ENCODE measurements at places on chromosomes 12 and 14.
A peak's percentile ranks its signal among the peaks of the same experiment; 100 is the strongest.

- no peak for DNase-seq
These were observed 124.0 kb downstream of the PDE3A start for GRCh38 chr12:20492251-20492760.

DNA sequence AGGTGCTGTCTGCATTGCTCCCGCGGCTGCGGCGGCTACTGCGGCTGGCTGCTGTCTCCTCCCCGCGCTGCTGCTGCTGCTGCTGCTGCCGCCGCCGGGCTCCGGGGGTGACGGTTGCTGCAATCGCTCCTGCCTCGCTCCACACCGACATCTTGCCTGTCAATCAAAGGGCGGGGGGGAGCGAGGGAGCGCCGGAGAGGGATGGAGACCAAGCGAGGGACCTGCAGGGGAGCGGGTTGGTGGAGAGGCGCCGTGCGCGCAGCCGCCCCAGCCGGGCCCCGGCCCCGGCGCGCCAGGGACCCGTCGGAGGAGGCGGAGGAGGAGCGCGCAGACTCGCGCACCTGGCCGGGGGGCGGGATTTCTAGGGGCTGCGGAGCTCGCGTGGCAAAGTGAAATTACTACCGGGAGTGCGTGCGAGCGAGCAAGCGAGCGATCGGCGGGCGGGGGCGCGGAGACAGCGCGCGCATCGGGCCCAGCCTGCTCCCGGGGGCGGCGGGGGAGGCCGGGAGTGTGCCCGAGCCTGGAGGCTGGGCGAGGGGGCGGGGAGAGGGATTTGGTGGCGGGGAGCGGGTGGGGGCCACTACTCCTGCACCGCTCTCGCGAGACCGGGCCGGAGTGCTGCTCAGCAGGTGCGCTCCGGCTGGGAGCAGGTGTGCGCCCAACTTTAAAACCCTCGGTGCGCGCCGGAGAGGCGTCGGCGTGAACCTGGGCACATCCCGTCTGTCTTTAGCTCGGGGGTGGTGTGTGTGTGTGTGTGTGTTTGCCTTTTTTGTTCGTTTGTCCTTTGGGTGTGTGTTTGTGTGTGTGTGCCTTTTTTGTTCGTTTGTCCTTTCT lies at the start of gene KSR2:
TSS of gene KSR2 (minus strand) at position 165 of the 834 bp plus-strand sequence. CDS start 735 bp downstream, outside the sequence.
- DNase-seq: peak; percentile 24

DNA sequence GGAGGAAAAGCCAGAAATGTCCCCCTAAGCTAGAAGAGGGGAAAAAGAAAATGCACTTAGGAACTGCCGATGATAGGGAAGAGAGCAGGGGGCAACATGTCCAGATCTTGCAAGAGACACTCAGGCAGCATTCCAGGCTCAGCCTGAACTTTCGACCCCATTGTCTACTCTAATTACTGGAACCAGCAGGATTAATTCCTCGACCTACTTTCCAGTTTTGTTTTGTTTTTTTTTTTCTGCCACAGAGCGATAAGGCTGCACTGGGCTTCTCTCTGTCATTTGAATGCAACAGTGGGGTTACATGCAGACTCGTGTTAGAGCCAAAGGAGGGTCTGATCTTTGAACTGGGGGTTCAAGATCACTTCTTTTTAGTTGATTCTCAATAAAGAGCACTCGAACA lies 68.7 kb upstream of the MED13L start:
- DNase-seq: no peak

DNA sequence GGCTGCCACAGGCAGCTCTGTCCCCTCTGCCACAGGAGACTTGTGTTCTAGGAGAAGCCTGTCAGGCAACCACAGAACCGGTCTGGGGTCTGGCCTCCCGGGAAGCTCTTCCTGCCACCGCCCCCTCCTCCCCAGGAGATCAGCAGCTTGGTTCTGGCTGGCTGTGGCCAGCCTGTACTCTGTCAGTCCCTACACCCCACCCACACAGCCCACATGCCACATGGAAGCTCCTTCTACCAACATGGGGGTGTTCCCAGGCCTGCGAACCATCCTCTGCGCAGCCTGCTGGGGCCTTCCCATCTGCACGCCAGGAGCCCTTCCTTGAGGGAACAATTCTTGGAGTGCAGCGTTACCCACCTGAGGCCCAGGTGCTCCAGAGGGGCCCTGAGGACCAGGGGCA lies 16.8 kb downstream of the TMEM106C start:
- DNase-seq: no peak

- peak; percentile 11 for DNase-seq
These were observed 4.4 kb downstream of the TMEM179 start for GRCh38 chr14:104600141-104600643.

DNA sequence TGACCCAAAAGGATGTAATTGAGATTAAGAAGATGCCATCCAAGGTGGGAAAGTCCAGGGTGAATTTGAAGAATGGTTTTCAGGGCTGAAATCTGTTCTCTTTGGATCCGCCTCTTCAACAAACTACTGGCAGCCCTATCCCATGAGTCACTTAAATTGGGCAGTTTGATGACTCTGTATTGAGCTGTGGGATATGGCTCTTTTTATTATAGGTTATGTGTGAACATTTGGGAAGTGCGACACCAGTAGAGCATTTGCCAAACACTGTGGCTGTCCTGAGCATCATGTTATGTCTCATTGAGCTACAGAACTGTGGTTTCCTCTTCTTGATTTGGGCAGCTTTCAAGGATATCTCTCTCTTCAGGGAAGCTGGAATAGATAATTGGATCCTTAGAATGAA lies 22.3 kb downstream of the IFT43 start:
- no peak for DNase-seq

DNA sequence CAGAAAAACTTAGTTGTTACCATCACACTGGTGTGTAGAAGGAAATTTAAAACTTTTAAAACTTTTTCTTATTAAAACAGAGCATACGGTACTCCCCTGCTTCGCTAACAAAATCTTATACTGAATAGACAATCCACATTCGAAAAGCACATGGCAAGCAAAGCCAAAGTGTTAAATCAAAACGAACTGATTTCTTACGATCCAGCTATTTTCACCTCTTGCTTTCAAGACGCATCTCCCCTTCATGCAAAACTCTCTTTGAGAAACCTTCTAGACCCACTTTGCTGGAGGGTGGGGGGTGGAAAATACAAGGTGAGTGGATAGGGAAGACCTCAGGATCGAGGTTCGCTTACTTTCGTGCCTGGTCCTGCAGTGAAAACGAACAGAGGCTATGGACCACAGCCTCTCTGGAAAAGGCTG lies 328 bp downstream of the INTS13 start:
- no peak for DNase-seq

DNA sequence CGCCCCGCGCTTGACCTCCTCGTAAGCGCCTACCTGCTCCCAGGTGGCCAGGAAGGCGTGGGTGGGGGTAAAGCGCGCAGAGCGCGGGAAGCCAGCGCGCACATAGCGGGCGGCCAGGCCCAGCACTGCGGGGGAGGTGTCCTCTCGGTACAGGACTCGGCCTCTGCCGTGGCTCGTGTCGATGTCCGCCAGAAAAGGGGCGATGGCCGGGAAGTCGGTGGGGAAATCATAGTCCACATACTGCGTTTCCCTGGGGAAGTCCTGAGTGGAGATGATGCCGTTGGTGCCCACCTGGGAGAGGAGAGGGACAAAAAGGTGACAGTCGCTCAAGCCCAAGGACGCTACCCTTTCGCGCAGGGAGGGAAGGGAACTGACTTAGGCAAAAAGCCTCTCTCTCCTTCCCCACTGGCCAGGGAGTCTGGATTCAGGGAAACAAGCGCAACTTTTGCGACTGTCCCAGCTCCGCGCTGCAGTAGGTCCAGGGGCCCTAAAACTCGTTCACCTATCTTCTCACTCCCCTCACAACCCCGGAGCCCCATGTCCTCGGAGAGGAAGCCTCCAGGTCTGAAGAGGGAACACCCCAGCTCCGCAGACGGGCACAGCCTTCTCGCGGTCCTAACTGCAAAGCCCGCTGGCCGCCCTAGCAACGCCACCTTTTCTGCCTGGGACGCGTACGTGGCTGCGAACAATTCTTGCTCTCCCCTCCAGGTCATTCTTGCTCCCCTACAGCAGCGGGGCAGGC lies 815 bp downstream of the NID2 start:
- DNase-seq: no peak

GRCh38 chr12:13000616-13000924 lies 505 bp upstream of the HEBP1 start:
- no peak for DNase-seq

- no peak for DNase-seq
These were observed 101.0 kb downstream of the NUAK1 start for GRCh38 chr12:106037524-106038298.

DNA sequence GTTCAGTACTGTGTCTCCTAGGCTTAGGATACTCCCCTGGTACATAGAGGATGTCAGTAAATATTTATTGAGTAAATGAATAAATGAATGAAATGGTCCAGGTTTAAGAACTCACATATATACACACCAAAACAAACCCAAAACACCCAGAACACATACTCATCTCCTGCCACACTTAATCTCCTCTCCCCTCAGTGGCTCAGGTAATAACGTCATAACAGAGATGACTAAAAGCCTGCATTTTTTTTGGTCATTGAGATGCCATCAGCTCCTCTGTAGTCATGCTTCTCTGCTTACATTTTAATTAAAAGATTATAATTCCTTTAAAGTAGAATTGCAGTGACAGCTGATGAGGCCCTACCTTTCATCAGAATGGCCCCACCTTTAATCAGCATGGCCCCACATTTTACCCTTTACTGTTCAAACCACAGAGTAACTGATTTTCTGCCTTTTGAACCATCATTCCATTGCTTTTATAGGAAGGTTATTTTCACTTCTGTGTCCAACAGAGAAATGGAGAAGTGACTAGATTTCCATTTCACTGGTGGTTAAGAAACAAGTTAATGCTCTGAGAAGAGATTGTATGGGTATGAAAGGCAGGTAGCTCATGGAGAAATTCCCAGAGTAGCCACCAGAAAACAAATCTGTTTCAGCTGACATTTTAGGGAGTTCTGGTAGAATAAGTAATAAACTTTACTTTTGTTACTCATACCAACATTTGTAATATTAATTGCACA lies 193.4 kb upstream of the ATP2B1 start:
- no peak for DNase-seq

GRCh38 chr12:111529424-111530368 lies 69.4 kb downstream of the ATXN2 start:
- peak; percentile 64 for DNase-seq

- no peak for DNase-seq
These were observed 14.4 kb downstream of the ASCL4 start for GRCh38 chr12:107788690-107789458.

- DNase-seq: no peak
These were observed 429.3 kb upstream of the SOX5 start for GRCh38 chr12:24378548-24379407.

DNA sequence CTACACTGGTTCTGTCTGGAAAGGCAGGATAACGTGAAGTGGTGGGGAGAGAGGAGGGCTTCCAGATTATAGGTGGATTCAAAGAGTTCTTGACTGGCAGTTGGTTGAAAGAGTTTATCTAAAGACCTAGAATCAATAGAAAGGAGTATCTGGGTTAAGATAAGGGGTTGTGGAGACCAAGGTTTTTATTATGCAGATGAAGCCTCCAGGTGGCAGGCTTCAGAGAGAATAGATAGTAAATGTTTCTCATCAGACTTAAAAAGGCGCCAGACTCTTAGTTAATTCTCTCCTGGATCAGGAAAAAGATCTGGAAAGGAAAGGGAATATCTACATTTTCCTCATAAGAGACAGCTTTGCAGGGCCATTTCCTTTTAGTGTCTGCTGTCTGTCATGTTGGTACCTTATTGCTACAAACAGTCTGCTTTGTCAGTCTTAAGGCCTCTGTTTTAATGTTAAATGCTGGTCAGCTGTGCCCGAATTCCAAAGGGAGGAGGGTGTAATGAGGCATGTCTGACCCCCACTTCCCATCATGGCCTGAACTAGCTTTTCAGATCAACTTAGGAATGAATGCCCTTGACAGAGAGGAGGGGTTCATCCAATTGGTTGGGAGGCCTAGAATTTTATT lies 401.3 kb downstream of the FUT8 start:
- no peak for DNase-seq

DNA sequence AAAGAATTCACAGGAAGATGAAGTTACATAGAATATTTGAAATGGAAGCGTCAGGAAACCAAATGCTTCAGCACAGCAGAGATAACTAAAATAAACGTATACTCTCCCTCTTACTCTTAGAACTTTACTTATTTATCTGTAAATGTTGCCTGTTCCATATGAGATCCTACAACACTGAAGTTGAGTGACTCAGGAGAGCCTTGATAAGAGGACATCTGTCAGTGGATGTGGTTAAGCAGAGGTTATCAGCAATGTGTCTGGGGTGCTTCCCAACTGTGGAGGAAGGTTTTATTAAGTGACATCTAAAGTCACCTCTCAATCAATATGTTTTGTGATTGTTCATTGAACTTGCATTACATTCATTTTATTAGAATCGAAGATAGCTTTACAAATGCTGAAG lies 81.9 kb downstream of the NEDD1 start:
- DNase-seq: no peak

DNA sequence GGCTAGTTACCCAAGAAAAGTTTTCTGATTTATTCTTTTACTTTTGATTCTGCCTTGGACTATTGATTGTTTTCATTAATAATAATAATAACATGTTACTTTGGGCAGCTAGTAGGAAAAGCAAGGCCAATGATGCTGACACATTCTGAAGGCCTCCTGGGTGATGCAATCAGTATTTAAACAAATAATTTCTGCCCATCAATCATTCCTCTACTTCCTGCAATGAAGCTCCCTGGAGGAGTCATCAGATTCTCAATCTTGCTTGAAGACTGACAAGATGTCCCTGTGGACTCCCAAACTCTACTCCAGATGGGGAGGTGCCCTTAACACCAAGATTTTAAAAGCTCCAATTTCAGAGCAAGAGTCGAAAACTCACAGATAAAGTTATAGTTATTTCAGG lies at the start of gene SPX:
TSS of gene SPX (plus strand) at position 244 of the 400 bp plus-strand sequence. CDS start 177 bp downstream, outside the sequence.
- DNase-seq: no peak

GRCh38 chr14:74190927-74191575 lies 48.2 kb upstream of the VSX2 start:
- DNase-seq: no peak

GRCh38 chr14:103762541-103762940 lies 46.9 kb downstream of the ZFYVE21 start:
- no peak for DNase-seq

Measured in activated CD8-positive, alpha-beta memory T cell treated with anti-CD3 and anti-CD28 coated beads, Interleukin-2, amount 50 U/mL, for 4 hours (primary cell).